Progenitor cell of endocrine pancreas (in vitro differentiated cells): ENCODE measurements at places on chromosomes 12 and 14. TPM values are rescaled to one million over a fixed set of nuclear protein-coding genes. Genes with fewer than 3 reads are reported as not detected.

- peak within 1 kb of the TSS; percentile 88 for H3K4me3 ChIP-seq
- H3K27me3 ChIP-seq, result peaks cover 33% of the 10 kb centered on the region
- H3K4me1 ChIP-seq, result peaks cover 3% of the 10 kb centered on the region
- peak; percentile 58 for DNase-seq
- no peaks in the 10 kb centered on the region for H3K36me3 ChIP-seq
These were observed at the start of gene SCN8A for GRCh38 chr12:51591016-51591901. TSS of gene SCN8A (plus strand) at chr12:51591233. CDS start at chr12:51662818, 71,585 bp downstream.

Gene TSPAN19
- not detected in 2 replicates for total RNA-seq

DNA sequence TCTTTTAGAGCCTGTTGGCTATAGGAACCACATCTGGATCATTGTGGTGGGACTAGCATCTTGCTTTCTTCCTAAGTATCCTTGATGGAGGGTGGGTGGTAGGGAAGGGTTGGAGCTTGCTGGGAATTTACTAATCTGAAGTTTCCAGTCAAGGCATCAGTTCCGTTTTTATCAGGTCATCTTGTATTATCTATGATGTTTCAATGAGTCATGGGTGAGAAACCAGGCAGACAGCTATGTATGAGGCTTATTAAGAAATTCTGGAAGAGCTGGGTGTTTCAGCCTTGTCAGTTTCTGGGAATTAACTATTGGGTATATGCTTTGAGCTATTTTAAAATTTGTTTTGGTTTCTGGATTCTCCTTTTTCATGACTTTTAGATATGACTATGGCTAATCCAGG, 11.3 kb downstream of the TSFM start:
- no peak overlapping the region for H3K4me3 ChIP-seq
- no peaks in the 10 kb centered on the region for H3K27me3 ChIP-seq
- no peaks in the 10 kb centered on the region for H3K4me1 ChIP-seq
- no peak overlapping the region for H3K27ac ChIP-seq
- peaks cover 10% of the 10 kb centered on the region for H3K36me3 ChIP-seq
- DNase-seq, result no peak

Gene TTC6
- total RNA-seq, result 39.3 and 46.7 TPM in 2 replicates
